ENCODE measurements at places on chromosomes 5 and 9.

GRCh38 chr5:153470736-153471135 lies 19.7 kb upstream of the GRIA1 start:
- DNase-seq = no peak

DNA sequence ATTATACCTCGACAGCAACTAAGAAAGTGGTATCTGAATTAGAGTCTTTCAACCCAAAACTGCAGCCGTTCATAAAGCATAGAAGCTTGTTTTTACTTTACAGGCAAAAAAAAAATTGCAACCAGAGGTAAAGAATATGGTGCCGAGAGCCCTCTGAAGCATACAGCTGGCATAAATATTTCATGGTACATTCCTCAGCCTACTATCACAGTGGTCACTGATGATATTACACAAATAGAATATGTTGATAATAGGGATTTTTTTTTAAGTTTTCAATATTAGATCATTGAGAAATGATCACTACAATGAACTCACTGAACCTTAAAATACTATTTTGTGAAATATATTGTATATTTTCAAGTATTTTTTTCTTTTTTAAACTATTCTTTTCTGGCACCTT lies 6.2 kb upstream of the SMC2 start:
- no peak for DNase-seq

DNA sequence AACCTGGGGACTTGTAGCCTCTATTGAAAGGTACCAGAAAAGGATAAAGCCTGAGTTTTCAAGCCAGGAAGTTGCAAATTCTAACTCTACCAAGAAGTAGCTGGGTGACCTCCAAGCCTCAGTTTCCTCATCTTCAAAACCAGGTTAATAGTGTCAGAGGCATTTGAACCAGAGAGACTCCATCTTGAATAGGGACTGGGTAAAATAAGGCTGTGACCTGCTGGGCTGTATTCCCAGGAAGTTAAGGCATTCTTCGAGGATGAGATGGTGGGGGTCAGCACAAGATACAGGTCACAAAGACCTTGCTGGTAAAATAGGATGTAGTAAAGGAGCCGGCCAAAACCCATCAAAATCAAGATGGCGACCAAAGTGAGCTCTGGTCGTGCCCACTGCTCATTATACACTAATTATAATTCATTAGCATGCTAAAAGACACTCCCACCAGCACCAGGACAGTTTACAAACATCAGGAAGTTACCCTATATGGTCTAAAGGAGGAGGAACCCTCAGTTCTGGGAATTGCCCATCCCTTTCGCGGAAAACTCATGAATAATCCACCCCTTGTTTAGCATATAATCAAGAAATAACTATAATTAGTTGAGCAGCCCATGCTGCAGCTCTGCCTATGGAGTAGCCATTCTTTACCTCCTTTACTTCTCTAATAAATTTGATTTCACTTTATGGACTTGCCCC lies 3.8 kb upstream of the SERINC5 start:
- DNase-seq = no peak

DNA sequence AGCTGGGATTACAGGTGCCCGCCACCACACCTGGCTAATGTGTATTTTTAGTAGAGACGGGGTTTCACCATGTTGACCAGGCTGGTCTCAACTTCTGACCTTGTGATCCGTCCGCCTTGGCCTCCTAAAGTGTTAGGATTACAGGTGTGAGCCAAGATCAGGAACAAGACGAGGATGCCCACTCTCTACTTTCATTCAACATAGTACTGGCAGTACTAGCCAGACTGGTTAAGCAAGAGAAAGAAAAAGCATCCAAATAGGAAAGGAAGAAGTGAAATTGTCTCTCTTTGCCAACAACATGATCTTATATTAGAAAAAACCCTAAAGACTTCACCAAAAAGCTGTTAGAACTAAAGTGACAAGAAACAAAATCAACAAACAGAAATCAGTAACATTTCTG lies 7.4 kb upstream of the ENDOG start:
- no peak for DNase-seq

- no peak for DNase-seq
Observed at GRCh38 chr5:178323541-178323865, 90.9 kb upstream of the PHYKPL start.

DNA sequence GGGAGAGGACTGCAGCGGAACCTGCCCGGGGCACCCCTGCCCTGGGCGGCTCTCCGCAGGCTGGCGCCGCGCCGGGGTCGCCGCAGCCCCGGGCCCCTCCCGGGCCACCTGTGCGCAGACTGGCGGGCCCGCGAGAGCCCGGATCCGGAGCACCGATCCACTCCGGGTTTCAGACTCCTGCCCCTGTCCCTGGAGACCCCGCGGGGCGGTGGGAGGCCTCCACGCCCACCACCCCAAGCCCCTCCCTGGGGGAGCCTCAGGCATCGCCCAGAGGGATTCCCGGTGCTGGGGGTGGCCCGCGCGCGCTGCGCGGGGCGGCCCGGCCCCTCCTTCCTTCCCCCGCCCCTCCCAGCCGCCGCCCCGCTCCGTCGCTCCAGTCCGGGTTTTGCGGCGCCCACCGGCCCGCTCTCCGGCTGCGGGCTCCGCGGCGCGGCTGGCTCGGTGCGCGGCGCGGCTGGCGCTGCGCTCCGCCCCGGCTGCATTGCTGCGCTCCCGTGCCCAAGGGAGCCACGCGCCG lies at the start of gene UNC5A:
TSS of gene UNC5A (plus strand) at position 479 of the 517 bp plus-strand sequence. CDS start 192 bp downstream, outside the sequence.
- DNase-seq = no peak

DNA sequence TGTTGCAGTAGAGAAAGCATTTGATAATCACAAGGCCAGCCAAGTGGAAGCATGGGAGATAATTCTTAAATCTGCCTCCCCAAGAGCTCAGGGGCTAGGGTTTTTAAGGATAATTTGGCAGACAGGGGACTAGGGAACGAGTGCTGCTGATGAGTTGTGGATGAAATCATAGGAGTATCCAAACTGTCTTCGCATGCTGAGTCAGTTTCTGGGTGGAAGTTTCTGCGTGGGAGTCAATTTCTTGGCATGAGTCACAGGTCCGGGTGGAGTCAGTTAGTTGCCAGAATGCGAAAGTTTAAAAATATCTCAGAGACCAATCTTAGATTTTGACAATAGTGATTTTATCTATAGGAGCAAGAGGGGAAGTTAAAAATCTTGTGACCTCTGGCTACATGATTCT lies 112.6 kb downstream of the TMC1 start:
- DNase-seq = no peak

DNA sequence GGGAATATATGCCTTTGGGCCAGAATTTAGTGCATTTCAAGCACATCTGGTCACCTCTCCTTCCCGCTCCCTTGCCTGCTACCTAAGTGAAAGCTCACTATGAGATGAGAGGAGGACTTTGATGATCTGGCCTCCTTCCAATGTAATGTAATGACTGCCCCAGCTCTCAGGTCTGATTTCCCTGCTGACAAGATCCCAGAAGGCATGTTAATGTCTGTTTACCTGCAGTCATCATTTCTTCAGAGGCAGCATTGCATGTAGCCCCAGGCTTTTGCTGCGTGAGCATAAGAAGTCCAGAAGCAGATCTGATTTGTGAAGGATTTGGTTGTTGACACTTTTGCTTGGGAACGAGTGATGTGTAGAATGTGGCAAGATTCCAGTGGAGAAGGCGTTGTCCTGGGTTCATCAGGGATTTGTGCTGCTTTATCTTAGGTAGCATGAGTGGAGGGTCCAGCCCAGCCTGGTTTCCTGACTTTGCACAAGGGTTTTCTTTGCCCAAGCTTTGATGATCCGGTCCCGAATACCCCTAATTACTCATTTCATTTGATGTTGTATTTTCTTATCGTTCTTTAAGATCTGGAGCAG lies 192.7 kb downstream of the GOLPH3 start:
- no peak for DNase-seq

DNA sequence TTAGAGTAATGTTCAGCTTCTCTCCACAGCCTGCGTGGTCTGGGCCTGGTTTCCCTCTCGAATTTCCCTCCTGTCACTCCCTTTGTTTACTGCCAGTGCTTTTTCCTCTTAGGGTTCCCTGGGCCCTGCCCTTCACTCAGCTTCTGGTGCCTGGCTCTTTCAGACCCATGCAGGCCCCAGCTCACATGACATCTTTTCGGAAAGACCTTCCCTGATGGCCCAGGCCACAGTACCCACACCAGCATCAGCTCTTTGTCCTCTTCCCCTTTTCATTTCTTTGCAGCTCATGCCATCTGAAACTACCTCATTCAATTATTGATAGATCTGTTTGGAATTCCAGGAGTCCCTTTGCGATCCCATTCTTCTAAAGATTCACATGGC lies 68.1 kb upstream of the ABL1 start:
- DNase-seq = no peak

- DNase-seq = no peak
Observed at GRCh38 chr5:11611011-11611410, 293.2 kb downstream of the CTNND2 start.

DNA sequence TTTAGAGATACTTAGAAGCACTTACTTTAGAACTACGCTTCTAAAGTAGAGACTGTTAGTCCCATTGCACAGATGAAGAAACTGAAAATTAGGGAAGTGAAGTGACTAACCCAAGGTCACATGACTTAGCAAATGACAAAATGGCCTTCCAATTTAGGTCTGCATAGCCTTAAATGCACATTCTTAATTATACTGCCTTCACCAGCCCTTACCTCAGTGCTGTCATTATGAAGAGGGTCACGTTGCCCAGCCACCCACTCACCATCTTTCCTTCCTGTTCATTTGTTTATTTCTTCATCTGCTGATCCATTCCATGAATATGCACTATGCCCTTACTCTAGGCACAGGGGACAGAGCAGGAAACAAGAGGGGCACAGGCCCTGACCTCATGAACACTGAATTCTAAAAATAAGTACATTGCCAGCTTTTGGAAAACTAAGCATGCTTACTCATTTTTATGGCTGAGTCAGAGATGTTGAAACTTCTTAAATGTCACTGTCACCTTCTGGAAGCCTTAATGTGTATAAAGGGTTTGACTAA lies 8.6 kb downstream of the HAVCR2 start:
- DNase-seq = no peak

- no peak for DNase-seq
Observed at GRCh38 chr5:34722183-34722582, 66.1 kb downstream of the RAI14 start.

GRCh38 chr9:98570663-98571440 lies 137.9 kb downstream of the GABBR2 start:
- DNase-seq = peak; percentile 40

DNA sequence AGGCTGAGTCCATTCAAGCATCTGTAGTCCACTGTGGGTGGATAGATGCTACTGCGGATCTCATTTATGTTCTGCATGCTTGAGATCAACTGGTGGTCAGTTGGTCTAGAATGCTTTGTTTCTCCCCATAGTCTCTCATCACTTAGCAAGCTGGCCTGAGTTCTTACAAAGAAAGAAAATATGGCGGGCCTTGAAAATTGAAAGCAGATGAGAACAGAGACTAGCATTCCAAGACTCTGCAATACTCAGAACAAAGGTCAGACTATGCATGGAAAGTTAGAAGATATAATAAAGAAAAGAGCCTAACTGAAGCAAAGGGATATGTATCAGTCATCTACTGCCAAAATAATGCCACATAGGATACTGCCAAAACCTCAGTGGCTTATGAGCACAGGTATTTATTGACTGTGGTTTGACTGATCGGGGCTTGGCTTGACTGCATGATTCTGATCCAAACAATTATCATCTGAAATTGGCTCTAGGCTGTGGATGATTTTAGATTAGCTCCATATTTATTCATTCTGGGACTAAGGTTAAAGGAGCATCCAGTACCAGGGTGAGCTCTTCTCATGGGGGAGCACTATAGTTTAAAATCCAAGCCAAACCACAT lies 258.9 kb downstream of the TAF11L14 start:
- DNase-seq = no peak

DNA sequence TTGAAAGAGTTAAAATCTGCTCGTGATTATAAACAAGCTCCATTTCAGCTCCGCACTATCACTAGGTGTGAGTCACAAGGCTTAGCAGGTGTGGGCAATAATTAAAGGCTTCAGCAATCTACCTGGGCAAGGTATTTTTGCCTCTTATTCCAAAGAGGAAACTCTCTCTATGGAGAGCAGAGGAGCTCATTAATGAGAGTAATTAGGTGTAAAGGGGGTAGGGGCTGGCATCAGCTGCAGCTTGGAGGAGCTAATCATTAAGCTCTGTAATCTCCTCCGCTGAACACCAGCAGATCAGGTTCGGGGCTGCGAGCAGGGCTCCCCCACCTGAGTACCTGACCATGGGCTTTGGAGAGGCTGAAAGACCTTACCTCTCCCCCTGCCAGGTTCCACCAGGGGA lies 129.2 kb downstream of the CRB2 start:
- no peak for DNase-seq

- no peak for DNase-seq
Observed at GRCh38 chr5:156394642-156395305, 67.8 kb downstream of the SGCD start.

DNA sequence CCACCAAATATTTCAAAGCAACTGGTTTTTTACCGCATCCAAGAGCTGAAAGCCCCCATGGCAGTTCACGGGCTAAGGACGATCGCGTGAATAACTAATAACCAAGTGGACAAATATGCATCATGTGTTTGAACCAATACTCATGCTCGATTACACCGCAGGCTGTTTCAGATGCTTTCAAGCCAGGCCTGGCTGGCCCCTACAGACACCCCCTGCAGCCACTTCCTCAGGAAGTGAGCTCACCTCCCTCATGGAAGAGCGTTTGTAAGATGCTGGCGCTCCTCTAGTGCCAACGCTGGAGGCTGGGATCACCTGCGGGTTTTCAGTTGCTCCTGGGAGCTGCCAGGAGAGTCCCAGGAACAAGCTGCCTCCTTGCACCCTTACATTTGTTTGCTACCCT lies 53.9 kb upstream of the PTCH1 start:
- no peak for DNase-seq

GRCh38 chr5:143061161-143061945 lies 291.2 kb downstream of the ARHGAP26 start:
- no peak for DNase-seq

- no peak for DNase-seq
Observed at GRCh38 chr9:125137200-125137599, 6.1 kb downstream of the SCAI start.

DNA sequence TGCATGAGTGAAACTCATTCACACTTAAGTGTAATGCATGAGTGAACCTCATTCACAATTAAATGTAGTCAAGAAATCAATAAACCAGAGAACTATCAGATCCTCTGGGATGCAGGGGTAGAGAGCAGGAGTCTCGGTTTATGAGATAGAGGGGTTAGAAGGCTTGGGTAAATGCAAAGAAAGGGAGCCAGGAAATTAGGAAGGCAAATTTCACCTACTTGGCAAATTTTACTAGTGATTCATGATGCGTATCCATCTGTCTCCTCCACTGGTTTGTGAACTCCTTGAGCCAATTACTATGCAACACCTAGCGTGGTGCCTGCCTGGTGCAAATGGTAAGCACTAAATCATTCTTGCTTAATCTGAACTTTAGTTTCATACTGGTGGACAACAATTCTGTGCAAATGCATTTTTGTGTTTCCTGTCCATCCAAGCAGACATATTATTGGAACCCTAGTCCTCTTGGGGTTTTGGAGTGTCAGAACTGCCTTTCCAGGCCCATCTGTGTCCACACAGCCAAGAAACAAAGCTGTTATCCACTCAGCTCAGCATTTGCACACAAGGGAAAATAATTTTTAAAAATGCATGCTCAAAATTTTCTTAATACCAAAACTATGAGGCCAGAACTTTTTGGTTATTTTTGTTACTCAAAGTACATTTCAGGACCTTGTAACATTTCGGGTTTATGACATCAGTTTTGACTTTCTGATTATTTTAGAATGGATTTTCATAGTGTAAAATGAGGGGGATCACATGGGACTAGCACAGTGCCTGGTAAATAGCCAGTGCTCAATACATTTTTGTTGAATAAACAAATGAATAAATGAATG lies 5.2 kb downstream of the HAPLN1 start:
- no peak for DNase-seq

GRCh38 chr5:169650701-169651331 lies 13.7 kb downstream of the DOCK2 start:
- DNase-seq = no peak
